Transverse colon (tissue), 4 donors: ENCODE measurements at places on chromosomes 5 and 9. TPM values are rescaled to one million over a fixed set of nuclear protein-coding genes. Genes with fewer than 3 reads are reported as not detected.

DNA sequence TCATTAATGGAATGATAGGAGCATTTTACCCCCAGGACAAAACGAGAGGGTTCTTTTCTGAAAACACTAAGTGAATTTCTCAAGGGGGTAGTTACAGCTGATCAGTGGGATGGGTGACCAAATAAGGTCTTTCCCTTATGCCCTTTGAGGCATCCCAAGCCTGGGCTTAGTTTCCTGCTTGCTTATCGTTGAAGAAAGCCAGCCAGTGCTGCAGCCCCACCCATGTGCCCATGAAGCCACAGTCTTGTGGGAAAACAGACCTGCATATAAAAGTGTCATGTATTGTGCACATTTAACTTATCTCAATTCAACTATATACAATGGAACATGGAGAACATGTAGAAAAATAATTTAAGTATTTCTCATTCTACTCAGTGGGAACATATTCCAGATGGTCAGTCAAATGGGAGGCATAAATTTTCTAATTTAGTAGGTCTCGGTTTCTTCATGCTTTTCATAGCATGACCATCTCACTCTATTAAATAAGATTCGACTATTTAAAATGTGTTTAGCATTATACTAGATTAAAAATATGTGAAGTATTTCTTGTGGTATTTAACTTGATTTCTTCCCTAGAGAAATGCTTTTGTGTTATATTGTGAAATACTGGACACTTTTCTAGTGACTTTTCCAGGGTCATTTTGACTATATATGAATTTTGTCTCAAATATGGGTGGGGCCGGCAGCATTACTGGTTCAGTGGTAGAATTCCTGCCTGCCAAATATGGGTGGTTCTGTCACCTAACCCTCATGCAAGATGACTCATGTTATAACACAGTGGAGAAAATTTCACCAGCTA lies 189.7 kb upstream of the SGCD start:
- no peak overlapping the region for H3K4me3 ChIP-seq
- no peak overlapping the region for H3K27ac ChIP-seq
- DNase-seq, result no peak
- H3K4me1 ChIP-seq, result no peaks in the 10 kb centered on the region
- H3K27me3 ChIP-seq, result no peaks in the 10 kb centered on the region

DNA sequence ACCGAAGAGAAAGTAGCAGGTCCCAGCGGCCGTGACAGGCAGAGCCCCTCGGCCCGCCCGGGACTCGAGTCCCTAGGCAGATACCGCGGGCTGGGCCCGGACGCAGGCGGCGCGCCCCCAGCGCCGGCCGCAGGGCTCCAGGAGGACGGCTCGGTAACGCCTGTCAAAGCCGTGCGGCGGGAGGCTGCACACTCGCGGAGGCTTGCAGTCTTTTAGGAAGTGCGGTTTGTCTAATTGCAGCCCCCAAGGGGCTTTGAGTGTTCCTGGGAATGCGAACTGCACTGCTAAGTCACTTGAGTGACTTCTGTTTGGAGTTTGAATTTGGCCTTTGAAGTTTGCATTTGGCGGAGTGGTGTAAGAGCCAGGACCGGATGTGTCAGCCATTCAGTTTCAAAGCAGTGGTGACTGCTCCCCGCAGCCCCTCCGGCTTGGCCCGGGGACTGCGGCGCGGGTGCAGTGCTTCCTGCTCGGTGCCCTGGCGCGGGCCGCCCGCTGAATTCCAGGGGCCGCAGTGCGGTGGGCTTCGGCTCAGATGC lies 1.3 kb downstream of the MAP3K1 start:
- H3K4me1 ChIP-seq, result peaks cover 6% of the 10 kb centered on the region
- no peaks in the 10 kb centered on the region for H3K27me3 ChIP-seq

GRCh38 chr5:91224456-91224855 lies 158.7 kb downstream of the ARRDC3 start:
- H3K36me3 ChIP-seq, result no peaks in the 10 kb centered on the region
- no peak overlapping the region for H3K4me3 ChIP-seq
- no peak for DNase-seq
- H3K27ac ChIP-seq, result no peak overlapping the region

- peaks cover 4% of the 10 kb centered on the region for H3K4me1 ChIP-seq
- H3K27ac ChIP-seq, result no peak overlapping the region
- H3K36me3 ChIP-seq, result no peaks in the 10 kb centered on the region
- H3K27me3 ChIP-seq, result peaks cover 25% of the 10 kb centered on the region
- H3K4me3 ChIP-seq, result no peak overlapping the region
- DNase-seq, result no peak
Observed at GRCh38 chr5:606526-607399, 5.4 kb upstream of the CEP72 start.

The SRA1 gene
- total RNA-seq, result 36.3 TPM

The FOXD4L3 gene
- total RNA-seq, result not detected

The SPATA31E1 gene
- total RNA-seq, result not detected
